ENCODE measurements at places on chromosomes 4 and X.

GRCh38 chr4:74056858-74057562 lies 18.5 kb upstream of the CXCL3 start:
- DNase-seq: no peak

DNA sequence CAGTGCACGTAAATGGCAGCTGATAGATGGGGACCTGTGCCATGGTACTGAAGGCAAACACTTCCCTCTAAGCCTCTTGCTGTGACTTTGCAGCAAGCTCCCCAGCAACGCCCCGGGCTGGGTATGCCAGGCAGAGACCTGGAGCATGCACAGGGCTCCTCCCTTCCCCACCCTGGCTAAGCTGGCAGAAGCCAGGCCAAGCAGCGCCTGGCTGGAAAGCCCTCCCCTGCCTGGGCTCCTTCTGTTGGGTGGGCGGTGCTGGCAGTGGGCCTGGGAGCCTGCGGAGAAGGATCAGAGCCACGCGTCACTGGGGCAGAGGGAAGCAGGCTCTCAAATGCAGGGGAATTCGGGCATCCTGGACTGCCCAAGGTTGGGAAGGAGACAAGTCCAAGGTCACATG lies 3.6 kb downstream of the ATP2B3 start:
- DNase-seq: no peak

GRCh38 chr4:179836179-179837075 lies 2394.2 kb upstream of the AGA start:
- no peak for DNase-seq

- peak; percentile 60 for DNase-seq
Observed at GRCh38 chr4:15004739-15005301, 2.5 kb downstream of the CPEB2 start.

DNA sequence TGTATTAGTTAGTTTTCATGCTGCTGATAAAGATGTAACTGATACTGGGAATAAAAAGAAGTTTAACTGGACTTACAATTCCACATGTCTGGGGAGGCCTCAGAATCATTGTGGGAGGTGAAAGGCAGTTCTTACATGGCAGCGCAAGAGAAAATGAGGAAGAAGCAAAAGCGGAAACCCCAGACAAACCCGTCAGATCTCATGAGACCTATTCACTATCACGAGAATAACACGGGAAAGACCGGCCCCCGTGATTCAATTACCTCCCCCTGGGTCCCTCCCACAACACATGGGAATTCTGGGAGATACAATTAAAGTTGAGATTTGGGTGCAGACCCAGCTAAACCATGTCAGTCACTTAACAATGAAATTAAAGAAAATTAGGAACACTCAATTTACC lies 499.1 kb downstream of the FSTL5 start:
- DNase-seq: no peak

GRCh38 chr4:174853629-174854028 lies 24.6 kb upstream of the GLRA3 start:
- DNase-seq: no peak

DNA sequence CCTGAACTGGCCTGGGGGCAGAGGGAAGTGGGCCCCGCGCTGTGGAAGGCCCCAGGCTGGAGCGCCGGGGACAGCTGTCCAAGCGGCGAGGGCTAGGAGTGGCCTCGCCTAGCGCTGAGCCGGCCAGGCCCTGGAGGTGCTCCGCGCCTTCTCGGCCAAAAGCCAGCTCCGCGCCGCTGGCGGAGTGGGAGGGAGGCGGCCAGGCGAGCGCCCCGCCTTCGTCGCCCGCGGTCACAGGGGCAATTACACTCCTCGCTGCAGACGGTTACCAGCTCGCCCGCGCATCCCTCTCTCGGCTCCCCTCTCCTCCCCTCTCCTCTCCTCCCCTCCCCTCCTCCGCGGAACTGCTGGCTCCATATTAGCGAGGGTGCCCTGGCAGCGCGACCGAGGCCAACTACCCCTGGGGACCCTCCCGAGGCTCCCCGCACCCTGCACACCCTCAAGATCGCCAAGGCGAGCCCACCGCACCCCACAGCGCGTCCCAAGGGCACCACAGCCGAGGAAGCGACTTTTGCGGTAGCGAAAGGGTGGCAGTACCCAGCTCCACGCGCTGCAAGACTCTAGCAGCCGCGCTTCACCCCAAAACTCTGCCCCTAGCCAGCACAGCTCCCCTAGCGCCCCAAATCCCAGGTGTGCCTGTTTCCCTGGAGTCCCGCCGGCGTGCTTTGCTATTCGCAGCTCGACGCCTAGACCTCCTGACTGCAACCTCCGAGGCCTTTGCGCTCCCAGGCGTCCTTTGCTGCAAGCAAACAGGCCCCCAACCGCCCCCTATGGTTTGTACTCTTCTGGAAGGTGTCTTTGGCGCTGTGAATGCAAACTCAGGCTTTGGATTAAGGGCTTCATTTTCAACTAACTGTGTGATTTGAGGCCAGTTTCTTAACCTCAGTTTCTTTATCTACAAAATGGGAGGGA lies 91.4 kb downstream of the BCOR start:
- DNase-seq: peak; percentile 81

DNA sequence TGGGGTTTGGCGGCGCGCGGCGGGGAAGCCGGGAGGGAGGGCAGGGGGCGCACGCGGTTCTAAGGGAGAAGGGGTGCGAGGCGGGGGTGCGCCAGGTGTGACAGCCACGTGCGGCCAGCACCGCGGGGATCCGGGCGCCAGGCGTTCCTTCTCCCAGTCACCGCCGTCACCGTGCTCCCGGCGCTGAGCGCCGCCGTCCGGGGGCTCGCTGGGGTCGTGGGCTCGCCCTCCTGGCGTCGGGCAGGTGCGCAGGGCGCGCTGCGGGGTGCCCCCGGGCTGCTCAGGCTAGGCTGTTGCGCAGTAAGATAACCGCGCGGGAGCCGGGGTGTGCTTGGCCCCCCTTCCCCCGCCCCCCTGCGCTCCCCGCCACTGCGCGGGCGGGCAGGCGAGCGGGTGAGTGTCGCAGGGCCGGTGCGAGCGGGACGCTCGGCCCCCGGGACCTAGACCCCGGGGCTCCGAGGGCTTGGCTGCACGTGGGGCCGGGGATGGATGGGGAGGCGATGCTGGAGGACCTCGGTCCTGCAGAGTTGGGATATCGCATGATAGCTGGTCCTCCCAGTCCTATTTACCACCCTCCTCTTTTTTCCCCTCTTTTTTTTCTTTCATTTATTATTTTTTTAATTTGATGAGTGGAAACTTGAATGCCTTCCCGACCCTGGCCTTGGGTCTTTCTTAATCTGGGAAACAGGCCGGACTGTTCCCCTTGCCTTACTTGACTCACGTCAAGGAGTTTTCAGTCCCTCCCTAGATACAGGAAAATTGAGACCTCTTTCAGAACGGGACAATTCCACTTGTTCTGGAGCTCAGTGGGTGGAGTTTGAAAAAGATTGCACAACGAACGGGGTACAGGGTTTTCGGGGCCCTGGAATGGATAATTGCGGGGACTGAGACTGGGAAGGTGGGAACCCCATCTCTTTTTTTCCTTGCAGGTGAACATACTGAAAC lies 797 bp downstream of the TXLNG start:
- DNase-seq: peak; percentile 73

DNA sequence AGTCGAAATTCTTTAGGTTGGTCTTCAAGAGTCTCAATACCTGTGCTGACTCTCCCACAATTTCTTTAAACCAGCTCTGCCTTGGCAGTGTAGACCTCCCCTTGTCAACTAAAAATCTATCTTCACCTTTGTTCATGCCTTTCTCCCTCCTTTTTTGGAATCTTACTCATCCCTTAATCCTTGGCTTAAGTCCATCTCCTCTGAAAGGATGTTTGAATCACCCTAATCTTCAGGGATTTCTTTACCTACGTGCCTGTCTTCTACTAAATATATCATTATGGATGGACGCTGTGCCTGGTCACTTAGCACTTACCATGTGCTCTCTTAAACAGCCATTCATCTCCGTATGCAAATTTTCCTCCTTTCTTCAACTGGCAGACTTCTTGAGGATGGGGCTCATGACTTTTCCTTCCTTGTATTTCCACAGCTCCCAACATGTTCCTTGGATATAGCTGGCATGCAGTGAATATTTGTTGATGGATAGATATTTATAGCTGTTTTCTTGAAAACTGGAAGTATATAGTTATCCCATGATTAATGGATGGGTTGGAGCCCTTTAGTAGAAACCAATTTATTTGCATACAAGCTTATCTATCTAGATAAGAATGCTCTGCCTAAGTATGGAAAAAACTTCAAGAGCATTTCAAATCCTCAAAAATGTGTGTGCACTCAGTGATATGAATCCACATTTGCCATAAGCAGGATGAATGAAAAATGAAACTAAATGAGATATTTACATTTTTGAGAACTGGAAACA lies 166.6 kb downstream of the SPRY1 start:
- no peak for DNase-seq

DNA sequence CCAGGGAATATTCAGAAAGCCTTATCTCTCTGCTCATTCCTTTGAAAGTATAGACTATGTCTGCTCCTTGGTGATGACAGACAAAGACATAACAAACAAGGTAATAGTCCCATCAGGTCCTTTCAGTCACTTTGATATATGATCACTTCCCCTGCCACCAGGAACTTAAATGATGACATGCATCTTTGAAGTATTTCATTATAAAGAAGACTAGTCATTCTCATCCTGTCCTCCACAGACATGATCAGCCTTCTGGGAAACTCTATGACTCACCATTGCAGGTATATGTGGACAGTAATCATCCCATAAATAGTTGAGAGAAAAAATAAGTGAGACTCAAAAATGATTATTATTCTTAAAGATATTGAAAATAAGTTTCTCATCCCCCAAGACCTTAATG lies 117.5 kb upstream of the VCX2 start:
- no peak for DNase-seq

DNA sequence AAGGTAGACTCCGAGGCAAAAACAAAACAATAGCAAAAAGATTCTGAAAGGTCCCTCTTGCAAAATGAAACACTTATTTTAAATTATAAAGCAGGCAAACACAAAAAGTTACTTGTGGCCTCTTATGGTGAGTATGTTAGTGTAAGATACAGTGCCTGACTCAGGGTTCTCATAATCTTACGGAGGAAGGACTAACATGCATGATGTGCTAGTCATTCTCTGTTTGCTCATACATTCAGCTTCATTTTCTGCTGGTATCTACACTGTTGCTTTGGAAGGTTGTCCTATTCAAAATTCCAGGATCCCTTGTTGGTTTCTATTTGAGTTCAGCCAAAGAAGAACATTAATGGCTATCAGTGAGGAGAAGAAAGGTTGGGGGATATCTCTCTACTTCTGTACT lies 249.1 kb upstream of the FAM47A start:
- no peak for DNase-seq

GRCh38 chr4:166887457-166887856 lies 346.8 kb downstream of the SPOCK3 start:
- DNase-seq: no peak

DNA sequence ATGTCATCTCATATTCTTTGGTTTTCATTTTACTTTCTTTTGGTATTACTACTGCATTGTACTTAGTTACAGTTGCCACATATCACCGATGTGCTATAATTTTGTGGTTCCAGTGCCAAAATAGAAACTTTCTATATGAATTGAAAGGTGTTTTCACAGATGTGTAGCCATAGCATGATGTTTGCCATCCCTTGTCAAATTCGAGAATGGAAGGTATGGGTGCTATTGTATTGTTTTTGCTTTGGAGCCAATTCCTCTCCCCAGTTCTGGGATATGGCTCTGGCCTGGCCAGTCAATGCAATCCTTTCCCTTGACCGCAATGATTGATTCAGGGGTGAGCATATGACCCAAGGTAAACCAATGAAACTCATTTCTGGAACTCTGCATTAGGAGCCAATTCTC lies 86.2 kb upstream of the RPS6KA3 start:
- DNase-seq: no peak

GRCh38 chr4:7812231-7812857 lies 127.3 kb downstream of the AFAP1 start:
- DNase-seq: no peak

DNA sequence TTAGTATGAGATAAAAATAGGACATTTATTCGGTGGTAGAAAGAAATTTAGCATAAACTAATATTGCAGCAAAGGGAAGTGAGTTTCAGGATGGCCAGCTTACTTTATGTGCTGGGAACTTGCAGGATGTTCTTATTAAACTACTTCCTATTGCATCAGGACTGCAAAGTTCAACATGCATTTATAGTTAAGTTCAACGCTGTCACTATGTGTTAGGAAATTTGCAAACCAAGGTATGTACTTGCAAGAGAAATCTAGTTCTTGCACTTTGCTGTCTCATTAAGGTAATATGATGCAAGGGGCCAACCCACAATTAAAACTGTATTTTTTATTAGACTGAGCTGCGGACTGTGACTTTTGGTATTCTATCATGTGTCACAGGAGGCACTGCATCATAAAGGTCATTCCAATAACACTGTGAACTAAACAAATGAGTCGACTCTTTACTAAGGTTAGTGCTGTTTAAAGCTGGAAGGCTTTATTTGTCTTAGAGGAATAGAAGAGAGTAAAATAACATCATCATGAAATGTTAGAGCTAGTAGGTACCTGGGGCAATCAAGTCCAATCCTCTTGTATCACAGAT lies 1525.7 kb upstream of the TENM3 start:
- DNase-seq: no peak

GRCh38 chr4:75496406-75496805 lies 17.8 kb downstream of the RCHY1 start:
- no peak for DNase-seq

GRCh38 chr4:6516281-6516680 lies 43.9 kb upstream of the PPP2R2C start:
- no peak for DNase-seq

GRCh38 chr4:154314248-154314647 lies 177.4 kb downstream of the DCHS2 start:
- DNase-seq: peak; percentile 36

GRCh38 chrX:73562458-73562857 lies 539 bp upstream of the CHIC1 start:
- no peak for DNase-seq

All from neural progenitor cell (in vitro differentiated cells).